ENCODE measurements at places on chromosomes 6 and 20.

DNA sequence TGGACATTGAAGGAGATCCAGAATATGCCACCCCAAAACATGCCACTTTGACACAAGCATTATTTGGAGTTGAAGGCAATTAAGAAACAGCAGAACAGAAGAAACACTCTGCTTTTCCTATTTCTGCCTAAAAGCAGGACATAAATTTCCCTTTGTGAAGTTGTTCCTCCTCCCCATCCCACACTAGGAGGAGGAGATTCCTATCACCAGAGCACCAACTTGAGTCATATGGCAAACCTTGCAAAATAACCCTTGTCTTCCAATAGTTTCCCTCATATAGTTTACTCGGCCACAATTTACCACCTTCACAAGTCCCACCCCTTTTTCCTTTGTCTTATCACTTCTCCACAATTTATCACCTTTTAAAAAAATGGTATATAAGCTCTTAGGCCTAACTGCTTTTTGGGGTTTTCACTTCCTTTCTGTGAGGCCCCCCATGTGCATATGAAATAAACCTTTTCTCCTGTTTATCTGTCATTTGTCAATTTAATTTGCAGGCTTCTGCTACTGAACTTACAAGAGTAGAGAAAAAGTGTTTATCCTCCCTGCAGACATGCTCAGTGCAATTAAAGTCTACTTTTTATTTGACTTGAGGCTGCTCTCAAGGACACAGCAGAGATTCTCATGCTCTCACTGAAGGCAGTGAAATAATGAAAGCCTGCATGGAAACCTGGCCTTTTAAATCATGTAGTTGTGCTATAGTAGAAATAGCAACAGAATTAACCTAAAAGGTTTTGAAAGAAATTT lies 2.8 kb upstream of the RAB23 start:
- peak; percentile 56 for DNase-seq

- DNase-seq: no peak
These were observed 9.1 kb upstream of the BPIFA2 start for GRCh38 chr20:33158637-33159385.

GRCh38 chr6:14286634-14287428 lies 169.3 kb downstream of the CD83 start:
- DNase-seq: no peak

DNA sequence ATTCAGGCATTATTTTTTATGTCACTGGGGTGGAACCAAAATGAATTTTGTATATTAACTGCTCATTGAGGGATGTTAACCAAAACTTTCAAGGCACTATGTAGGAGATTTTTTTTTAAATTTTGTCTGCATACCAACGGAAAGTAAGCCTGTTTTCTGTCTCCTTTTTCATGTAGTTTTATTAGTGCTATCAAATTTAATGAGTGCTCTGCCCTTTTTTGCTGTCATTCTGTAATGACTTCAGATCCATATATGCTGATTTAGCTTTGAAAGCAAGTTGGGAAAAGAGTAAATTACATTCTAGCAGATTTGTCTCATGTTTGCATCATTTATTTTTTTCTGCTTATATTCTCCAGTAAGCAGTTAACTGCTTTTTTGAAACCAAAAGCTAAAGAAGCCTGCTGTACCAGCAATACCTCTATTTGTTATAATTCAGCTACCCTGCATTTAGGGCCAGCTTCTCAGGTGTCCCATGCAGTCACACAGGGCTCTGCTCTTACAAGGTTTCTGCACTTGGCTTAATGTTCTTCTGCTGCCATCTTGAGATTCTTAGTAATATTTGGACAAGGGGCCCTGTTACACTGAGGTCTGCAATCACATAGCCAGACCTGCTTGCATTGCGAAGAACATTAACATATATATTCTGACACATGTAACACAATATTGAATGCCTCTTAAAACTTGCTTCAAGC lies 429.0 kb downstream of the UTRN start:
- DNase-seq: no peak

Measured in OCI-M1 (cell line).